ENCODE measurements at places on chromosomes 4 and X.
A peak's percentile ranks its signal among the peaks of the same experiment; 100 is the strongest.

- DNase-seq: no peak
These were observed 5.7 kb downstream of the CD99 start for GRCh38 chrX:2696698-2697215.

GRCh38 chrX:154049209-154050112 lies 29.8 kb upstream of the IRAK1 start:
- DNase-seq: no peak

DNA sequence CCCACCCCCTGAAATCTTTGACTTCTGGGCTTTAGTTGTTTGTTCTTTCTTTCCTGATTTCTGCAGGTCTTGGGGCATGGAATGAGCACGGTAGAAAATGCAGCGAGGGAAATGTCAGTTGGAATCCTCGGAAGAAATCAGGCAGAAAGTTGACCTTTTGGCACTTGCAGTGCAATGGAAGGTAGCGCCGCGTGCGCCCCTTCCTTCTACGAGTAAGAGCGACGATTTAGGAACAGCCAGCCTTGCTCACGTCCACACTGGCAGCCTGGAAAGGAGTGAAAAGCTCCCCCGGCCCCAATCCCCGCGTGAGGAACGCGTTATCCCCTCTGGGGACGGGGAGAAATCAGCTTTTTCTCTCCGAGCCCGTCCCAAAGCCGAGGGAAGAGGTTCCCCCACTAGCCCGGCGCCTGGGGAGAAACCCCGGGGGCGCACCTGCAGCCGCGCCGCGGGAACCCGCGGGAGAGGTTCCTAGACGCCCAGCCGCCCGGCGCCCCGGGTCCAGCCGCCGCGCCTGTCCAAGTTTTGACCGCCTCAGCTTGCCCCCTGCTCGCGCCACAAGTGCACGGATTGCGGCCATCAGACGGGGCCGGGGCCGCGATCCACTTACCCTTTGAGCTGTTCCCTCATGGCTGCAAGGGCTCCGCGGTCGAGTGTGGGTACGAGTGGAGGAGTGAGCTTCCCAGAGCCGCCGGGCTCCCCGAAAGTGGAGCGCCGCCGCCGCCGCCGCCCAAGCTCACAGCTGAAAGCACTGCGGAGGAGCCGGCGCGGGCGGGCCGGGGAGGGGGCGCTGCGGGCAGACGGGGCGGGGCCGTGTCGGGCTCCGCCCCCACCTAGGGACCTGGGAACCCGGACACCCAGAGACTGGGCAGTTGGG lies 194.6 kb upstream of the FTHL17 start:
- DNase-seq: peak; percentile 14

- no peak for DNase-seq
These were observed 19.8 kb downstream of the CENPVL3 start for GRCh38 chrX:51598899-51599298.

- DNase-seq: no peak
These were observed 120.4 kb upstream of the EOLA2 start for GRCh38 chrX:150058728-150059127.

- no peak for DNase-seq
These were observed 24.3 kb downstream of the SHROOM3 start for GRCh38 chr4:76459291-76459723.

- no peak for DNase-seq
These were observed 103.0 kb upstream of the KLF3 start for GRCh38 chr4:38560768-38561558.

- no peak for DNase-seq
These were observed 118.4 kb upstream of the WDR17 start for GRCh38 chr4:175947117-175947722.

DNA sequence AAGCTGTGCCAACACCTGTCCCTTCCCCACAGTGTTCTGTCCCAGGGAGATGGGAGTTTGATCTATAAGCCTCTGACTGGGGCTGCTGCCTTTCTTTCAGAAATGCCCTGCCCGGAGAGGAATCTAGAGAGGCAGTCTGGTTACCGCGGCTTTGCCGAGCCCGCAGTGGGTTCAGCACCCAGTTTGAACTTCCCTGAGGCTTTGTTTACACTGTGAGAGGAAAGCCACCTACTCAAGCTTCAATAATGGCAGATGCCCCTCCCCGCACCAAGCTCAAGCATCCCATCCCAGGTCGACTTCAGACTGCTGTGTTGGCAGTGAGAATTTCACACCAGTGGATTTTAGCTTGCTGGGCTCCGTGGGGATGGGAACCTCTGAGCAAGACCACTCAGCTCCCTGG lies 33.3 kb upstream of the ARSJ start:
- no peak for DNase-seq

DNA sequence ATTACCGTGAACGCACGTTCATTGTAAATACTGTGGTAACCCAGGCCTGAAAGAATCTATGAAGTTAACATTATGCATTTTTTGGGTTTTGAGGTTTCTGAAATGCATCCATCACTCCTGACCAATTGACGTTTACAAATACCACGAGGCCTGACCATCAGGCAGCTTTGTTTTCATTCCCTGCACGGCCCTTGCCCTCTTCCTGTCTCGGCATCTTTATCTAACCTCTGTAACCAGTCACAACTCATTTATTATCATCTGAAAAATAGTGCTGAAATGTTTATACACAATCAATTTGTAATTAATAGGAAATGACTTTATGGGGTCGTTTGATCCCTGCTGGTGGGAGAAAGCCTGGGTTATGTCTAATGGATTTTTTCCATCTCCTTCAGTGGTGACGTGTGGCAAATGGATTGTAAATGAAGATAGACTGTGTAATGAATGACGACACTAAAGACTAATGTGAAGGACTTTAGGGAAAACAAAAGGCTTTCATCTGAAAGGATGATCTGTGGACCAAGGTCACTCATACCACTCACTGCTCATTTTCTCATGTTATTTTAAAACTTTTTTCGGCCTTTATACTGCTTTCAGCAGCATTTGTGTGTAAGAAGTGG lies 102.7 kb upstream of the SORBS2 start:
- no peak for DNase-seq

DNA sequence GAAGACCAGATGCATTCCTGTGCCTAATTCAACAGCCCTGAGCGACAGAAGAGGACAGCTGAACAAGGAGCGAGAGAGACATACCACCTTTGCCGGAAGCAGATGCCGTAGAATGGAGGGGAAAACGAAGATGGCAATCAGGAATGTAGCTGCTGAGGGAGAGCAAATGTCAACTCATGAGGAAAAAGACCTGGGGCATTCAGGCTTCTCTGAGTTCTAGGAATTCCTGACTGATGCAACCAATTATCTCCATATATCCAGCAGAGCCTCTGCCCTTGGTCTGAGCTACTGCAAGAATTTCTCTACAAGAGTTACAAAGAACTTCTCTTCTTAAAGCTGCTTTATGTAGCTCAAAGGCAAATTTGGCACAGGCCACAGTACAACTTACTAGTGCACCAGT lies 40.5 kb upstream of the INPP4B start:
- no peak for DNase-seq

- DNase-seq: no peak
These were observed 93.1 kb downstream of the NSUN7 start for GRCh38 chr4:40842725-40843423.

DNA sequence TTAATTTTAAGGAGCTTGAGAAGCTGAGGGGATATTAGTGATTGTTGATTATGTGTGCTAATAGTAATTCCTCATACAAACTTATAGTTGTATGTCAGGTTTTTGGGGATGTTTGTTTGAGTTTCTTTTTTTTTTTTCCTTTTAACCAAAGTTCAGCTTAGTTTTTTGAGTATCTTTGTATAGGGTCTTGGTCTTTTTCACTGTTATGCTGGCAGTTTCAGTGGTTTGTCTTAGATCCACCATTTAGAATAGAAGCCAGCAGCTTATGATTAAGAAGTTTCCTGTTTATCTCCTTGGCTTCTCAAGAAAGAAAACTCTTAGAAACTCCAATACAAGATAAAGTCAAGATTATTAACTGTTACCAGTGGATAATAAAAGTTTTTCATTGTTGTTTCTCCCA lies 16.1 kb downstream of the CPEB2 start:
- no peak for DNase-seq

- DNase-seq: no peak
These were observed 10.2 kb downstream of the CD40LG start for GRCh38 chrX:136658151-136658550.

DNA sequence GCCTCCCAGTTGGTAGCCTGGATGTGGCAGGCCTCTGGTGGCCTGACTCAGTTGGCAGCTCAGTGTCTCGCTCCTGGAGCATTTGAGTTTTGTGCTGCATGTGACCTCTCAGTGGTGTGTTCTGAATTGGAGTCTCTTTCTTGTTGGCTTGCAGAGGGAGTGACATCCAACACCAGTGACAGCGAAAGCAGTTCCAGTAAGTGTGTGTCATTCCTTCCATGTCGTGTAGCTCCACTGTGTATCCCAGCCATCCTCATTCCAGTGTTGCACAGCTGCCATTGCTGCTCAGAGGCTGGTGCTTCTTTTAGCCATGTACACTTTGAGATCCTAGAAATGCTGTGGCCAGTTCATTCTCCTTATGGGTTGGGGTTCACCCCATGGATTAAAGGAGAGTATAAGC lies 52.4 kb downstream of the DLG3 start:
- no peak for DNase-seq

- DNase-seq: no peak
These were observed 132.6 kb downstream of the PACRGL start for GRCh38 chr4:20832826-20833225.

GRCh38 chr4:87884976-87885549 lies 52.3 kb downstream of the MEPE start:
- DNase-seq: no peak

DNA sequence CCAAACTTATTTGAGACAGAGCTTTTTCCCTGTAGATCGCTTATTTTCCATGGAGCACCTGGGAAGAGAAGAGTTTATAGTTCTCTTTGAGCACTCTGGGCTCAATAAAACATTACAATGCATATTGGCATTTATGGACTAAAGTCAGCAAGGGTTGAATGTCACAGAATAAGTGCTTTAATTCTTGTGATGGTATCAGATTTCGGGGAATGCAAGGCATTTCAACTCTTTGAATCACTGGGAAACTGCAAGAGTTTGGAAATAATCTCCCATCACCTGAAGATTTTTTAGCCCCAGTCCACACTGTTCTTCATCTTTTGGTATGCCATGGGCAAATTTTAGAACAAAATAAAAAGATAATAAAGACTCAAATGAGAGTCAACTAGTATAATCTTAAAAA lies 111.5 kb upstream of the WDFY3 start:
- DNase-seq: no peak

- no peak for DNase-seq
These were observed 207.4 kb upstream of the MAOA start for GRCh38 chrX:43448688-43449087.

Data from lower leg skin (tissue), 4 donors.